Stimulated activated CD4-positive, alpha-beta T cell treated with anti-CD3 and anti-CD28 coated beads, Interleukin-1b, Interleukin-23, amount 100 ng/mL, for 1 hour (primary cell): ENCODE measurements at places on chromosomes 3 and 15.

GRCh38 chr3:189756582-189757078 lies 125.4 kb downstream of the TP63 start:
- no peak for DNase-seq

- no peak for DNase-seq
Measured at GRCh38 chr3:73614419-73614818, 10.3 kb downstream of the PDZRN3 start.

GRCh38 chr3:192991356-192991755 lies 73.7 kb upstream of the MB21D2 start:
- DNase-seq, result no peak

GRCh38 chr3:194080913-194081800 lies 54.8 kb upstream of the HES1 start:
- no peak for DNase-seq

GRCh38 chr3:24886501-24886900 lies 391.9 kb upstream of the THRB start:
- DNase-seq, result no peak

DNA sequence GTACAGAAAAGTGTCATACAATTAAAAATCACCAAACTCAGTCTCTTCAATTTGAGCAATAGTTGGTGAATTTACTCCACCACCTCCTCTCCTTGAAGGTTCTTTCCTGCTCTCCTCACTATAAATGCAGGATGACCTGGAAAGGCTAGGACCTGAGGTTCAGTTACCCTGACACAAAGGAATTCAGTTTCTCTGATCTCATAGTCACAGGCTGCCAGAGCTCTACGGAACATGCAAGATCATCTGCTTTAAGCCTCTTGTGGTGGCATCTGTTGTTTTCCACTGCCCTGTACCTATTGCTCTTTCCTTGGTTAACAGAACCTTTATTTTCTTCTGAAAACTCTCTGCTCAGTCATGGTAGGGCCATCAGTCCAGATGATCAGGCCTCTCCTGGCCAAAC lies 4.9 kb upstream of the TP63 start:
- no peak for DNase-seq

GRCh38 chr3:16514021-16514700 lies 662 bp upstream of the RFTN1 start:
- DNase-seq, result no peak

- DNase-seq, result no peak
Measured at GRCh38 chr3:138914870-138915502, 32.0 kb downstream of the FOXL2 start.

- DNase-seq, result no peak
Measured at GRCh38 chr15:48569591-48570302, 75.8 kb downstream of the FBN1 start.

GRCh38 chr15:68415501-68416157 lies 16.3 kb downstream of the ITGA11 start:
- DNase-seq, result no peak

- DNase-seq, result no peak
Measured at GRCh38 chr3:37347941-37348340, 173.6 kb upstream of the LRRFIP2 start.

- no peak for DNase-seq
Measured at GRCh38 chr15:101844916-101845315, 32.9 kb downstream of the OR4F15 start.

DNA sequence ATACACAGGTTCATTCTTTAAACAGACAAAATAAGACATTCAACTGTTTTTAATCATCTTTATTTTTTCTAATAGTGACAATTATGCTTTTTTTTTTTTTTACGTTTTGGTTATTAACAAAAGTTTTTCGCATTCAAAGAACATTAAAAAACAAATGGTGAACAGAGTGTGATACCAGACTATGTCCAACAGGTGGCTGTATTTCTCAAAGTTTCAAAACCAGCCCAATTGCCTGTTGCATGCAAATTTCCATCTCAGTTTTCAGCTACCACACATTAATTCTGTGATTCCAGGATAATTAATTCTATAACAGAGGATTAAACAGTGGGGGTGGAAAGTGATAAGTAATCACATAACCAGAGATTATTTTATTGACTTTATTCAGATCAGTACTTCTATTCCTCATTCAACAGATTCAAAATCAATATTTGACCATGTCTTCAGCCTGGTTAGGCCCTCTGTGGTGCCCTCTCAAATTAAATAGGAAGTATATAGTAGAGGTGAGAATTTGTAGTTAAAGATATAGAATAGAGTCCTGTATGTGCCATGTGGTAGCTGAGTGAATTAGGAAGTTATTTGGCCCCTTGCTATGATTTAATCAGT lies 122.2 kb upstream of the DCBLD2 start:
- no peak for DNase-seq

DNA sequence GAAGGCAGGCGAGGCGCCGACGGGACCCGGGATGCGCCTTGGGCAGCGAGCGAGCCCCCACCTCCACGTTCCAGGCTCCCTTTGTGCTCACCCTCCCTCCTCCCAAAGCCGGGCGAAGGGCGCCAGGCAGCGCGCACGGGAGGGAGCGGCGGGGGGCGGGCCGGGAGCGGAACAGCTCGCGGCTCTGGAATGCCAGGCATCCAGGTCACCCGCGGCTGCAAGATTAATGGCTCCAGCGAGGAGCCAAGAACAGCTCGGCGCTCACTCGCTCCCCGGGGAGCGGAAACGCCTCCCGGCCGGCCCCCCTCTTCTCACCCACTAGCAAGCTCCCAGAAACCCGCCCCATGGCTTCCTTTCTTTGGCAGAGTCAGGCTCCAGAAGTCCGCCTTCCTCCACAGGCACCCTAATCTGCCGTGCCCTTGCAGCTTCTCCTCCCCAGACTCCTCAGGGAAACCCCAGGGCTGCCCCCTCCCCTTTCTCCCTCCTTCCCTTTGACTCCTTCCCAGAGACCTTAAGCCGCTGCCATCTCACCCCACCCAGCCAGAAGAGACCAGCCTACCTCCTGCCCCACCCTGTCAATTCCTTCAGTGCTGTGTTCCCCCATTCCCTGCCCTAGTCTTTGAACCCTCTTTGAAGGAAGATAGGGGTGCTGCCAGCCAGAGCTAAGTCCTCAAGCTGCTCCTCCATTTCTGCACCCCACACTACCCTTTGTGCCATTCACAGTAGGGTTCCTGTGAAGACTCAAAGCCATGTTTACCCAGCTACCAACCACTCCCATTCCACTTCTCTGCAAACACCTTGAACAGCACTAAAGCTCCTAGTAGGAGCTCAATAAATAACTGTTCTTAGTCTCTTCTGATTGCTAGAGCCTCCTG lies 9.9 kb downstream of the AMOTL2 start:
- no peak for DNase-seq

GRCh38 chr3:69579306-69580041 lies 159.8 kb upstream of the MITF start:
- no peak for DNase-seq

DNA sequence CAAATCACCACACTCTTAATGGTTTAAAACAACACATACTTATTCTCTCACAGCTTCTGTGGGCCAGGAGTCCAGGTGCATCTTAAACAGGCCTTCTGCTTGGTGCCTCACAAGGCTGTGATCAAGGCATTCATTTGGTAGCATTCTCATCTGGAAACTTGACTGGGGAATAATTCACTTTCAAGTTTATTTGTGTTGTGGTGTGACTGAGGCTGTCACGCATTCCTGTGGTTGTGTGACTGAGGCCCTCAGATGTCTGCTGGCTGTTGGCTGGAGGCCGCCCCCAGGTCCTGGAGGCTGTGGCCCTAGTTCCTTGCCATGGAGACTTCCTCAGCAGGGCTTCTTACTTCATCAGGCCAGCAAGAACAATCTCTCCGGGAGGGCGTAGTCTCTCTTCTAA lies 16.9 kb upstream of the FAM3D start:
- DNase-seq, result no peak

- DNase-seq, result no peak
Measured at GRCh38 chr3:128392818-128393544, 73.7 kb downstream of the DNAJB8 start.

DNA sequence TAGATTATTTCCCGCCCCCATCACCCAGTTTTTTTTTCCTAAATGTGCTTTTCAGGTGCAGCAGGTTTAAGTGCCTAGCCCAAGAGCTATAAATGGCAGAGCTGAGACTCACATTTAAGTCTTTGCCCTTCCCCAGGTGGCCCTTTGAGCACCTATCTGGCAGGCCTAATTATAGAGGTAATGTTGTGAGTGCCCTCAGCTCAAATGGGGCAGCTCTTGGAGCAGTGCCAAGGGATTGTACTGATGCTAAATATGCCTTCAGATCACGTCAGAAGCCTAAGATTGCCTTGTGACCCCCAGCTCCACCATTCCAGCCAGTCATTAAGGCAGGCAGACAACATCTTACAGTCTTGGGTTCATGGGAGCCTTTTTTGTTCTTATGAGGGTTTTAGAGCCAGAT lies 159.5 kb downstream of the RPLP1 start:
- DNase-seq, result no peak

DNA sequence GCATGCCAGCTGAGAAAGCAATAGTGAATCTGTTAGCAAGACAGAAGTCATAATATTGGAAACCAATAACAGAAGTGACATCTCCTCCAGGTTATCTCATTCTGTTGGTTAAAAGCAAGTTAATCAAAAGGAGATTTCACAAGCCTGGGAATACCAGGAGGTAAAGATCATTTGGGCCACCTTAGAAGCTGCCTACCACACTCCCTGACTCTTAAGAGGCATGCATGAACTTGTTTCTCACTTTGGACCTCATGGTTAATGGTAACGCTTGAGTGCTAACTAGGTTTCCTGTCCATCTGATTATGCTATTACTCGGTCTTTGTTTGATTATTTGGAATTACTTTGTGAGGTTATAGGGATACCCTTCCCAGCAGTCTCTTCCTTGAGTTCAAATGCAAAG lies 650.8 kb upstream of the SGO1 start:
- no peak for DNase-seq

GRCh38 chr15:44584162-44584749 lies 47.3 kb downstream of the EIF3J start:
- peak; percentile 25 for DNase-seq

GRCh38 chr15:55659481-55659880 lies 71.3 kb upstream of the PYGO1 start:
- DNase-seq, result no peak

- no peak for DNase-seq
Measured at GRCh38 chr3:72041511-72041910, 256.6 kb upstream of the PROK2 start.

GRCh38 chr3:147157631-147158030 lies 248.7 kb downstream of the ZIC4 start:
- no peak for DNase-seq

DNA sequence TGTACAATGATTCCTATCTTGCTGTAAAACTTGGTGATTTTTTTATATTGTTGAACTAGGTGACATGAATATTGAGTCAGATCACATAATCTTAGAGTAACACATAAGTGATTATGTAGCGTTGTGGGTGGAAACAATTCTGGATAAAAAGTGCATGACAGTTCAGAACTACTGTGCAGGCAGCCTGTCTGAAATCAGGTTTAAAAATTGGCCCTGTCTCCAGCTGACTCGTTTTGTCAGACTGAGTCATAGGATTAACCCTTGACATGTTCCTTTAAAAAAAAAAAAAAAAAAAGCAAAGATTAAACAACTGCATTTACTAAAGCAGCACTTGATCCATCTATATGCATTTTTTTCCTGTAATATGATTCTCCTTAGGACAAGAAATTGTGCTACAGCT lies 160.0 kb upstream of the CGNL1 start:
- DNase-seq, result no peak

GRCh38 chr3:101081999-101082398 lies 88.8 kb upstream of the ABI3BP start:
- no peak for DNase-seq

GRCh38 chr15:85422607-85423006 lies 42.2 kb downstream of the AKAP13 start:
- DNase-seq, result no peak

- no peak for DNase-seq
Measured at GRCh38 chr15:96331144-96331944, 844 bp downstream of the NR2F2 start.

- no peak for DNase-seq
Measured at GRCh38 chr3:71673486-71673885, 51.7 kb downstream of the EIF4E3 start.

- DNase-seq, result no peak
Measured at GRCh38 chr3:126835472-126836219, 131.6 kb downstream of the CHCHD6 start.

DNA sequence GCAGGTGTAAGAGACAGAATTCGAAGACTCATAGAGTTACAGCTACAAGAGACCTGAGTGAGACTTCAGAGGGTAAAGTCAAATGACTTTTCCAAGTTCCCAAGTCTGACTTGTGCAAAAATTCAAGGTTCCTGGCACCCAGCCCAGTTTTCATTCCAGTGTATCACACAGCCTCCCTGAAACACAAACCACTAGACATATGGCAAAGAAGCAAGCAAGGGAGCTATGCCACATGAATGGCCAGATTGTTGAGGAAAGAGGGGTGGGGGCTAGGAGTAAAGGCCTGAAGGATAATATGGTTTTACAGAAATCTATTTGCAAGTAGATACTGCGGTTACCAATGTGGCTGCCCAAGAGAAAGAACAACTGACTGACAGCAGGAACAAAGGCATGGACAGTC lies 301.2 kb downstream of the MECOM start:
- DNase-seq, result no peak

DNA sequence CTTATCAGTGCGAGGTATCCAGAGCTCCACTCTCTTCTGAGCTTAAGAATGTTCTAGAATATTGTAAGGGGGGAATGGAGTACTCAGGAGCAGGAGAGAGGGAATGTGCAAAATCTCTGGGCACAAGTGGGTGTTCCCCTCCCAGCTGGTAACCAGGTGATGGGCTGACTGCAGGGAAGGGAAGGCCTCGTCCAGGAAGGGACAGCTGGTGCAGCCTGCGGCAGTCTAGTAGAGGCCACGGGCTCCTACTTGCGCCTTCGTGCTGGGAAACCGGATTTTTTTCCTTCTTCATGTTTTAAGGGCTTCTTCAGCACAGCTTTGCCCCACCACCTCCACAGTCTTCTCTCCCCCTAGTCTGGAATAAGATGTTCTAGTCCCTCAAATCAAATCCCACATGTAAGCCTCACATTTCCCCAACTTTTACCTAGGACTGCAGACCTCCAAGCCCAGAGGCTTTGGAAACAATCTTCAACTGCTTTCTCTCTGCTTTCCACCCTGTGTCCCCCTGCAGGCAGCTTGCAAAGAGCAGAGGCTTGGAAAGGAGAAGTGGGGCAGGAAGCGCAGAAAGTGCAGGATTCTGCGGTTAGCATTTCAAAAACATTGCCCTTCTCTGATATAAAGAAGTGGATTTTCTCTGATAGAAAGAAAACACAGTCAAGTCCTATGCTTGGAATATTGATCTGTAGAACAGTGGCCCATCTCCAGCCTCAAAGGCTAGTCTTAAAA lies 11.9 kb upstream of the CGNL1 start:
- DNase-seq, result no peak
